ENCODE measurements at places on chromosomes 6 and 20.

DNA sequence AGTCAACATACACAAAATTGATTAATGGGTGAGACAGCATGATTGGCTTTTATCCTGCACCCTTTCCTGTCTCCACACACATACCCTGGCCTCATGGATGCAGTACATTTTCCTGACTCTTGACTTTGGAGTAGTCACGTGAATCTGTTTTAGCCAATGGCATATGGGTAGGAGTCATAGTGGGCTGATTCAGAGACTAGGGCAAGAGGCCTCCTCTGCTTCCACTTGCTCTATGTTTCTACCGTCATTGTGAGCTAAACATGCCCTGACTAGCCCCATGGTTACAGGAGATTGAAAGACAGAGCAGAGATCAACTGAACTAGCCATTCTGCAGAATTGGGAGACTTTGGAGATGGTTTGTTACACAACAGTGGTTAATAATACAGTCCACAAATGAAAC lies 850.0 kb downstream of the DHX35 start:
- DNase-seq: no peak

- peak; percentile 55 for DNase-seq
Measured at GRCh38 chr6:27893836-27894807, 18.1 kb downstream of the OR2B2 start.

- DNase-seq: no peak
Measured at GRCh38 chr6:73340048-73340447, 14.0 kb downstream of the DPPA5 start.

DNA sequence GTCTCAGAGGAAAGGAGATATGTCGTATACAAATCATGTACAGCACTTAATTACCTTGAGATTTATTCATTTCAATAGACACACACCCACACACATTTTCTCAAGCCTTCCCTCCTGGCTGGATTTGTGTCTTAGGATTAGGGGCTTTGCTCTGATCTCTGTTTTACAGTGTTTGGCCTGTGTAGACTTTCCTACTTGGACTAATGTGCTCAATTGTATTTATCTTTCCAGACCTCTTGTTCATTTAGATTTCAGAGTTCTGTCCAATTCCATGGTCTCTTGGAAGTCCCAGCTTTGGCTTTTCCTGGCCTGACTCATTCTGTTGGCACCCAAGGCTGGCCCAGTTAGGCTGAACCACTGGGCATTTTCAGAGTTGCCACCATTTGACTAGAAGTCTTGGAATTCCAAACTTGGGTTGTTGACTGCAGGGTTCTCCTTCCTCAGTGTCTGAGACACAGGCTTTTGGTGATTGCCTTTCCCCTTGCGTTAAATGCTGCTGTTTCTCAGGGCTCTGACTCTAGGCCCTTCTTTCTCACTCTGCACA lies 8.9 kb upstream of the RFPL4B start:
- no peak for DNase-seq

GRCh38 chr20:19423097-19423899 lies 210.9 kb downstream of the SLC24A3 start:
- no peak for DNase-seq

- DNase-seq: no peak
Measured at GRCh38 chr6:24761193-24761835, 13.4 kb upstream of the GMNN start.

- no peak for DNase-seq
Measured at GRCh38 chr6:118739696-118740353, 88.4 kb upstream of the CEP85L start.

- peak; percentile 28 for DNase-seq
Measured at GRCh38 chr20:51500311-51500710, 42.2 kb downstream of the NFATC2 start.

- DNase-seq: peak; percentile 7
Measured at GRCh38 chr20:37990571-37991151, 42.6 kb downstream of the TTI1 start.

DNA sequence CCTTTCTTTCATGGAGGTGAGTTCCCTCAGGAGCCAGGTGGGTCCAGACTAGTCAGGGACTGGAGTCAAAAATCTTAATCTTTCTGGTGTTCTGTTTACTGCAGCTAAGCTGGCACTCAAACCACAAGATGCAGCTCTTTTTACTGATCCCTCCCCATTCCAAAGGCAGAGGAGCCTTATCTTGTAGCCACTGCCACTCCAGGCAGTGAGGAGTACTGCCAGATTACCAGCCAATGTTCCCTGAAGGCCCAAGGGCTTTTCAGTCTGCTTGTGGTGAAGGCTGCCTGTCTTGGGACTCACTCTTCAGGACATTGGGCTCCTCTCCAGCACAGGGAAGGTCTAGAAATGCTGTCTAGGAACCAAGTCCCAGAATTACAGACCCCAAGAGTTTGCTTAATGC lies 490.4 kb upstream of the ADGRB3 start:
- no peak for DNase-seq

- DNase-seq: no peak
Measured at GRCh38 chr6:47473791-47474346, 3.7 kb upstream of the CD2AP start.

- no peak for DNase-seq
Measured at GRCh38 chr6:25175681-25176080, 103.5 kb upstream of the CARMIL1 start.

DNA sequence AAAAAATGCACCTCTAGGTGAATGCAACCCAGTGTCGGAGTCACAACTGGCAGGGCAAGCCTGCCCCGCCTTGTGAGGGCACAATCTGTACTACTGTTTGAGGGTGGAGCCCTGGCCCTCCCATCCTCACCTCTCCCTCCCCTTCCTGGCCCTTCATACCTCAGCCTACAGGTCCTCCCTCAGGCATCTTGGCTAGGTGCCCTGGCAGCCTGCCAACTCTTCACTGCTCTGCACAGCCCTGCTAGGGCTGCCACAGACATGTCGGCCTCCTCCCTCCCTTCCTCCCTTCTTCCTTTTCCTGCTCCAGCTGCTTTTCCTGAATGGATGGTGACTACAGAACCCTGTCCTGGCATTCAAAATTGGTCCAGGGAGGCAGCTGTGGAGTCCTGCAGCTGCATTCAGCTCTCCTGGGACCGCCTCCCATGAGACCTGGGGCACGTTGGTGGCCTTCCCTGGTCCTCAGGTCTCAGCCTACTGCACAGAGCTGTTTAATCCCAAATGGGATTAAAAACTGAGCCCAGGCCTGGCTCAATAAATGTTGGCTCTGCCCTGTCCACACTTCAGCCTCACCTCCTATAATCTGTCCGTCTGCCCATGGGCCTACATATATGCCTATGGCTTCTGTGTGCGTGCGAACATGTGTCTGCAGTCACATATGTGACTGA lies 52.7 kb downstream of the CDH22 start:
- DNase-seq: peak; percentile 2

DNA sequence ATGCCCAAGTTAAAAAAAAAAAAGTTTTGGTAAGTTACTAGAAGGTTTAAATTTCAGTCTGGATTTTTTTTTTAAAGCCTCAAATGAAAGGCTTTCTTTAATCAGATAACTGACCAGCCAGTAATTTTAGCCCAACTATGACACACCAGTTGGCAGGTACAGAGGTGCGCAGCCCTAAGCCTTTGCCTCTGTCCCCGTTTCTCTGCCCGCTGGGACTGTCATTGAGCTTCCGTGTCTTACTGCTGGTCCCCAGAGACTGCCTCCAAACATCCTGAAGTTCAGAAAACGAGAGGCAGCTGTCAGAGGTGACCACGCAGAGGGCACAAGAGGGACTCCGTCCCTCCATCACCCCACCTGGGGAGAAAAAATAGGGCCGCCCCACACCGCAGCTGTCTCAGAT lies 118.2 kb downstream of the RPS12 start:
- DNase-seq: no peak

DNA sequence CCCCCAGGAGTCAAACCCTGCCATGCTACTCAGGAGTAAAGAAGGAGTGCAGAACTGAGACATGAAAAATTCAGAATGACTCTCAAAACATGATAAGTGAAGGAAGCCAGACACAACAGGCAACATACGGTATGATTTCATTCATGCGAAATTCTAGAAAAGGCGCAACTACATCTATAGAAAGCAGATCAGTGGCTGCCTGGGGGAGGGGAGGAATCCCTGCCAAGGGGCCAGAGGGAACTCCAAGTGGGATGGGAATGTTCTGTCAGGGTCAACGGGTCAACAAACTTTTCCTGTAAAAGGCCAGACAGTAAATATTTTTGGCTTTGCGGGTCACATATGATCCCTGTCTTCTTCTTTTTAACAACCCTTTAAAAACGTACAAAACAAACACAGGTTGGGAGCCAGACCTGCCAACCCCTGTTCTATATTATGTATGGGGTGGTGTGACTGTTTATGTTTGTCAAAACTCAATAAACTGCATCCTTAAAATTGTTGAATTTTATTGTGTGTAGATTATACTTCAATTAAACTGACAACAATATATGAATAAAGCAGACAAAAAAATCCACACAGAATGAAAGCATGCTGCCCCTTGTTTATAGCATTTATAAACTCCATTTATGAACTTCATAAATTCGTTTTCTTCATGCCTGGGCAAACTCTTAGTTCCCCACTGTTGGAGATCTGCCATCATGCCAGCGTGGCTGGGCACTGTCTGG lies 56.6 kb upstream of the TRAF3IP2 start:
- no peak for DNase-seq

GRCh38 chr6:82111114-82111513 lies 136.4 kb downstream of the IBTK start:
- no peak for DNase-seq

DNA sequence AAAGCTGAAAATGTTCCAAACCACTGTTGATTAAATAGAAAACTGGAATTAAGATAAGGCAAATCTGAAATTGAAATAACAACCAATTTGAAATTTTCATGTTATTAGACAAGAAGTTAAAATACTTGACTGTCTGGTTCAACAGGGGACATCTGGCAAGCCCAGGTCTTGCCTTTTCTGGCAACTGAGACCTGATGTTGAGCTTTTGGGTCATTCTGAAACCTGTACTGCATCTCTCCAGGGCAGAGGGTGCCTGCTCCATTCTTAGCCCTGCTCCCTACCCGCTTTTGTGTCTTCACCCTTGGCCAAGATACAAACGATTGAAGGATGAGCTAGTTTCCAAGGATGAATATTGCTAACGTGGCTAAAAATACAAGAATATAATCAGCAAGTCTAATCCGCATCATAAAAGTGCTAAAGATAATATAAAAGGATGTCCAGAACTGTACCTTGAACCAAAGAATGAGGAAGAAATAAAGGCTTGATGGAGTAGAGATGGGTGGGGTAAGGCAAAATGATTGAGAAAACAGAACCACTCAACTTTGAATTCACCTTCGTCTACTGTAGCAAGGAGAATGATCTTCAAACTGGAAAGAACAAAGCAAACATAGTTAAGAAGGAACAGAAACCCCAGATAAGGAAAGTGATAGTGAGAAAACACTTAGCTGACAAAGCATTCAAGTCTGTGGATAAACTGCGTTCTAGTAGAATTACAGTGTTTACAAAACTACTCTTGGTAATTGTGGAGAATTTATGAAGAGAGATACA lies 109.8 kb upstream of the MAN1A1 start:
- DNase-seq: no peak

GRCh38 chr6:7041511-7042026 lies 66.2 kb upstream of the RREB1 start:
- no peak for DNase-seq

- DNase-seq: no peak
Measured at GRCh38 chr20:62236200-62236599, 2.1 kb upstream of the OSBPL2 start.

- no peak for DNase-seq
Measured at GRCh38 chr6:137390334-137390733, 103.9 kb downstream of the OLIG3 start.

DNA sequence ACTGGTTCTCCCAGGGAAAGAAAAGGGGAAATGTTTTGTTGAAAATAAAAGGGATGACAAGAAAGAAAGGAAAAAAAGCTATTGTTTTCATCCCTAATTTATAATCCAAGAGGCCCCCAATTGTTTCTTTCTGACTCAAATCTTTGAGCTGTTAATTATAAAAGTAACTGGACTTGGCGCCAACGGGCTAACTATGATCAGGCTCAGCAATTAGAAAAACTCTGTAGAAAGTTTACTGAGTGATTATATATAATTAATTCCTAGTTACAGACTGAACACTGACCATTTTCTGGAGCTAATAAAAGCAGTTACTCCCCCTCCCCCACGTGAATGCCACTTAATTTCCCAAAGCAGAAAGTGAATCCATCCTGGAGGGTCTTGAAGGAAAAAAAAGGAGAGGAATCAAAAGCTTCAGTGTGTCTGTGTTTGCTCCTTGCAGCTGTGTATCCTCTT lies 3.2 kb downstream of the ZMYND8 start:
- DNase-seq: no peak

DNA sequence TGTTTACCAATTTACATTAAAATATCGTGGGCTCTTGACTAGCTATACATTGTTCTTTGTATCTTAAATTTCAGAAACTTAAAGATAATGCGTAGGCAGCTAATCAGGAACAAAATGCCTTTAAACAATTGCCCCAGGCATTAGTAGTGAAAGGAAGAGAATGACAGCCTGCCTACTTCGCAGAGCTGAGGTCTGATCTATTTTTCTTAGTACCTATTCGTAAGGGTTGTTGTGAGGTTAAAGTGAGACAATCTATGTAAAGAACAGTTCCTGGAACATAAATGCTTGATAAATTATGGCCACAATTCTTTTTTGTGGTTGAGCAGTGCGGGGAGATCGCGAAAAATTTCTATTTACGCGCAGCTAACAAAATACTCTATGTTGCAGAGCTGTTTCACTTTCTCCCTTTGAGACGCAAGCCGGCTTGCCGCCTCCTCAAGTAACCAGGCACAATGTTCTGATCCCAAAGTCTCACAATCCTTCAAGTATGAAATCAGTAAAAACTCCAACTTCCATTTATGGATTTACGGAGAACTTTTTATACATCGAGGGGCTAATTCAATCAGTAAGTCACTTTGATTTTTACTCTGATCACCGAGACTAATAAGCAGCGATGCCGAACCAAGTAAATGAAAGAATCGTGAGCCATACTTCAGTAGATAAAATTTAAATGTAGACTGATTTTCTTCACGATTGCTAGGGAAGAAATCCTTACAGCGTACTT lies 878 bp upstream of the PNRC1 start:
- peak; percentile 28 for DNase-seq

GRCh38 chr6:163691049-163691448 lies 276.5 kb downstream of the QKI start:
- DNase-seq: no peak
